ENCODE measurements at places on chromosomes 5 and 9.

DNA sequence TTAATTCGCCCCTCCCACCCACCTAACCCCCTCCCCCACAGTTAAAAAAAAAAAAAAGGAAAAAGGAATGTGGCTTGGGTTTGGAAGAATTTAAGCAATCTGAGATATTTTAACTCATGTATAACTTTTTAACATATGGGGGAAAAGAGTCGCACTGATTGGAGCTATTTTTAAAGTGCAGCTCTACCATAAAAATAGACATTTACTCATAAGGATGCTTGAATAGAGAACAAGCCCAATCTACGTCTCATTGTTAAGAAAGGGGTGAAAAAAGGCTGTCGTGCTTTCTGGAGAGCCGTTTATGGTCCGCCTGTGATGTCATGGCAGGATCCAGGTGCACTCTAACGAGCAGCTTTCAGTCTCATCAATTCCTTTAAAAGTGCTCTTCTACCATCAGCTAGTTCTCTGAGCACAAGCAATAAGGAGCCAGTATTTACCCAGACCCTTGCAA, 142.4 kb downstream of the ELAVL2 start:
- no peak for DNase-seq

DNA sequence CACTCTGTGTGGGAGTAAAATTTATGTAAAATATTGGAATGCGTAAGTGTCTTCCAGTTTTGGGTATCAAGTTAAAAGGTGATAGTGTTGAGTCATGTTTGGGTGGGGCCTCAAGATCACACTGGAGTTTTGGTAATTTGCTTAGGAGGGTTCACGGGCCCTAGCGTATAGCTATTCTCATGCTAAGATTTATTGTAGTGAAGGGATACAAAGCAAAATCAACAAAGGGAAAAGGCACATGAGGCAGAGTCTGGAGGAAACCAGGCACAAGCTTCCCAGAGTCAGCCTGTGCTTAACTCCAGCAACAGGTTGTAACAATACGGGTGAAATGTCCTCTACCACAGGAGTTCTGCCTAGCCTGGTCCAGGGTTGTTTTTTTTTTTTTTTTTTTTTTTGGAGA, 20.2 kb downstream of the HSPA4 start:
- DNase-seq: no peak

- no peak for DNase-seq
Observed at GRCh38 chr9:113614843-113615648, 151.5 kb downstream of the RGS3 start.

GRCh38 chr5:92353107-92354030, 970.3 kb upstream of the ARRDC3 start:
- no peak for DNase-seq

DNA sequence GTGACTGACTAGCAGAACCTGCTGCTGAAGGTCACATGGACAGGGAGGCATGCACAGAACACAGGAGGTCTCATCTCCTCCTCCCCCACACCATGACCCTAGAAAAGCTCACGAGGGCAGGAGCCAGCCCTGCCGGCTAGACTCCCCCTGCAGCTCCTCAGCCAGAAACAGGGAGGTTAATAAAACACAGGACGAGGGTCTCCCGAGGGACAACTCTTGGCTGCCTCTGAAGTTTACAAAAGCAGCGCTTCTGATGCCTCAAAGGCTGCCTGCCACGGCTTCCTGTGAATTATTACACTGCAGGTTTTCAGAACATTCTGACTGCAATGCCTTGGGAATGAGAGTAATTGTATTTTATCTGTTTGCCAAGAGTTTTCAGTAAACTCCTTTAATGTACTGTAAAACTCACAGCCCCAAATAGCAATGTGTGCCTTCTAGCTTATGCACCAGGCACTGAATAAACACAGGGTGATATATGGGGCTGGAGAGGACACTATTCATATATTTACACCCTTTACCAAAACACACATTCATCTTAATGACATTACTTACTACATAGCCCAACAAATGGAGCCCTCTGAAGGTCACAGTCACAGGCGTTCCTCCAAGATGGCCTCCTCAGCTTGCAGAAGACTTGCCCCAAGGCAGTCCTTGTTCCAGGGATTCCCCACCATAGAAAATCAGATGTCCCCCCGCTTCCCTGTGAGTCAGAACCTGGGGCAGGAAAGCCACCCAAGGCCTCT, 83.7 kb downstream of the C5orf15 start:
- DNase-seq: no peak

- no peak for DNase-seq
Observed at GRCh38 chr9:27765266-27766072, 192.2 kb upstream of the C9orf72 start.

DNA sequence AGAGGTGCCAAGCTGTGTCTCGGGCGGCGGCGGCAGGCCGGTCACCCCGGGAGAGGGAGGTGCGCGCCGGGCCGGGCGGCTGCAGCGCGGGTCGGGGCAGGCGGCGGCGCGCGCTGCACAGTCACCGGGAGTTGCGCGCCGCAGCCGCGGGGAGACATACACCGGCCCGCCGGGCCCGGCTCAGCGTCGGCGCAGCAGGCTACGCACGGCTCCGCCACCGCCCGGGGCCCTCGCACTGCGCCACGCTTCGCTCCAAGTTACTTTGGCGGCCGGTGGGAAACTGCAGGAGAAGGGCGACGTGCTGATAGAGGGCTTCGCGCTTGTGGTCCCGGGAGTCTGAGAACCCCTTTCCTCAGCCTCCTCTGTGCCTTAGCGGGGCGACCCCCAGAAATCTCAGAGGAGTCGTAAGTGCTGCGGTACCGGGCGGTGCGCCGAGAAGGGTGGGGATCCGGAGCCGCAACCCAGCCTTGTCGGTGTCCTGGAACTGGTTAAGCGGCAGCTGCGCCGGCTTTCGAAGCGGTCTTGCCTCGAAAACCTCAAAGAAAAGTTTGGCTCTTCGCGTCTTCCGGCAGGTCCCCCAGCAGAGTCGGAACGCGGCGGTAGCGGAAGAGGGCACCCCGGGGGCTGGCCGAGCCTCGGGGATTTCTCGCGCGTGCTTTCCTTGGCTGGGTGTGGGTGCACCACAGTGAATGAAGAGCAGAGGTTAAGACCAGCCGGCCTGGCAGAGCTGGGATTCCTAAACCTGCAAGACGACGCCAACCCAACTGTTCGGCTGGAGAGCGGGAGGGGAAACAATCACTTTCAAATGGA, at the start of gene EFNA5:
Gene EFNA5 (minus strand): TSS at position 6 of the 810 bp plus-strand sequence.
- no peak for DNase-seq

- DNase-seq: no peak
Observed at GRCh38 chr9:88184976-88185375, 46.7 kb upstream of the SPATA31C2 start.

DNA sequence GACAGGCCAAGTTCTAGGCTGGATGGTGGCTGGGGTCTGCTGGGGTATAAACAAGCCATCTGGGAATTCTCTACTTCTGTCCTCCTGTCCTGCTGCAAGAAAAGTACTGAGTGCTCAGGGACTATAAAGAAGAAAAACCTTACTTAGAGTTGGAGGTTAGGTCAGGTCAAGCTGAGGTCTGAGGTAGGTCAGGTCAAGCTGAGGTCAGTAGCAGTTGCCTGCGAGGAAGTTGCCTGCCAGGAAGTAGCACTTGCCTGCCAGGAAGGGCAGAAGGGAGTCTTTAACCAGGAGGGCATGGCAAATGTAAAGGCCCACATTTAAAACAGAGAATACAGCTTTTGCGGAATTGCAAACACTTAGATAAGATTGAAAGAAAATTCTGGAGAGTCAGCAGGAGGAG, 51.3 kb upstream of the PRLR start:
- DNase-seq: no peak

DNA sequence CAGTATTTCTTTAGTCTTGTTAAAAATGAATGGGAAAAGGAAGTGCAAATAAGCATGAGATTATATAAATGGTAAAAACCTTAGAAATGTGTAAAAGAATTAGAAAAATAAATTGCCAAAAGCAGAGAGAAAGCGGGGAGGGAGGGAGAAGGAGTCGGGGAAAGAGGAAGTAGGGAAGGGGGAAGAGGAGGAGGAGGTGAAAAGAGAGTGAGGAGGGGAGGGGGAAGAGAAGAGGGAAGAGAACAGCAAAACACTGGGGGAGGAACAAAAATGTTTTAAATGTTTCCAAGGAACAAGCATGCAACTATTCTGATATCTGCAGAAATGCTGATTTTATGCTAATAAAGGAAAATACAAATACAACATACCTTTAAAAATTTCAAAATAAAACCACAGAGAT, 317.5 kb downstream of the PIK3R1 start:
- DNase-seq: no peak

DNA sequence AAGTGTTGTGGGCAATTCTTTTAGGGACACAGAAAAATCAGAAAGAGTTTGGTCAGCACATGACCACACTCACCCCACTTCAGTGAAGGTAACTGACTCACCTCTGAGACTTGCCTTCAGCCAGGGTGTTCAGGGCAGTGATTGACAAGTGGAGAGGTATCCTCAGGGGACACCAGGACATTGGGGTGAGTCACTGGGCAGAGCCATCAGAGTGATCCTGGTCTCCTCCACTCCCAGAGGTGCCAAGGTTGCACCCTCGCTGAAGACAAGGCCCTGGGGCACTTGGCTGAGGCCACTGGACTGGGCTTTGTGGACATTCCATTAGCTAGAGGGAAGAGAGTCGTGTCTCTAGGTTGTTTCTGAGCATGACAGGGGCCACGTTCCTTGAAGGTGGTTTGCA, 113.4 kb downstream of the GADD45G start:
- DNase-seq: no peak

- DNase-seq: peak; percentile 42
Observed at GRCh38 chr9:70257991-70258691, 637 bp upstream of the SMC5 start.

DNA sequence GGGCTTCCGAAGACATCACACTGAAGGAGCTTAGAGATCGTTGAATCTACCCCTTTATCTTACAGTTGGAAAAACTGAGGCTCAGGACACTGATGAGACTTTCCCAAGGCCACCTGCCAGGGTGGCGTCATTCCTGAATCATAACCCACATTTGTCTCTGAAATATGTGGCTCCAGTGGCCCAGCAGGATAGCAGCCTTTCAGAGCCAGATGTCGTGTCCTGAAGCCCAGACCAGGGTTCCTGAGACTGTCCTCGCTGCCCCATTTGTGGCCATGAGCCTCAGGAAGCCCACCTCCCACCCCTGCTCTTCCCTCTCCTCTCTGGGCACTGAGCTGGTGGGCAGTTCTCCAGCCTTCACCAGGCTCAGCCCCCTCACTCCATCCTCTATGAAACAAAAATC, 2.4 kb downstream of the HMCN2 start:
- DNase-seq: no peak

Data from NCI-H187 (cell line).